AG08396 (cell line): ENCODE measurements at places on chromosomes 4 and X.

- DNase-seq, result no peak
These were observed 634 bp upstream of the PLXNB3 start for GRCh38 chrX:153763298-153763932.

GRCh38 chr4:172651961-172652360, 516.6 kb upstream of the GALNT7 start:
- no peak for DNase-seq

DNA sequence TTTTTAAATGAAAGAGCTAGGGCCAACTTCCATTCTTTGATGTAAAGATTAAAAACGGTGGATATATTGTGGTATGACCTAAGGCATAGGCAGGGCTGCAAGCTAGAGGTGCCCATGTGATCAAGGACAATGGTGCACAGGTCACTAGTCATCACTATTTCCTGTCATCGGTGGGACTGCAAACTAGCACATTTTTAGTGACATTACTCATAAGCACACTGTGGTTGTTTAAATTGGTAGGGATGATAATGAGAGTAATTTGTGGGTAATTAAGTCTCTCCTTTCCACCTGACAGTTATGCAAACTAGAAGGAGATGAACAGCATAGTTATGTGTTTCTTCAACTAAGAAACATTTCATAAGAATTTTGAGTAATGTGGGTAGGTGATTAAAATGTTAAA, 85.4 kb downstream of the GPRIN3 start:
- DNase-seq, result no peak

GRCh38 chrX:87728459-87728858, 210.9 kb downstream of the KLHL4 start:
- no peak for DNase-seq

DNA sequence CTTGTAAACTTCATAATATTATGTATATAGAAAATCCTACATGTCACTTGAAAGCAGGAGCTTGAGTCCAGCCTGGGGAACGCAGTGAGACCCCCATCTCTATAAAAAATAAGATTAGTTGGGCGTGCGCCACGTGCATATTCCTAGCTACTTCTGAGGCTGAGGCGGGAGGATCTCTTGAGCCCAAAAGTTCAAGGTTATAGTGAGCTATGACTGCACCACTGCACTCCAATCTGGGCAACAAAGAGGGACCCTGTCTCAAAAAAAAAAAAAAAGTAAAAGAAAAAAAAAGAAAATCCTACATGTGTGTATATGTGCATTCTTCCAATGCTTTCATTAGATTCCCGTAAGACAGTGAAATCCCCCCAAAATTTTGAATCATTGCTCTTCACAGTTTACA, 1.7 kb downstream of the SEC31A start:
- DNase-seq, result no peak

DNA sequence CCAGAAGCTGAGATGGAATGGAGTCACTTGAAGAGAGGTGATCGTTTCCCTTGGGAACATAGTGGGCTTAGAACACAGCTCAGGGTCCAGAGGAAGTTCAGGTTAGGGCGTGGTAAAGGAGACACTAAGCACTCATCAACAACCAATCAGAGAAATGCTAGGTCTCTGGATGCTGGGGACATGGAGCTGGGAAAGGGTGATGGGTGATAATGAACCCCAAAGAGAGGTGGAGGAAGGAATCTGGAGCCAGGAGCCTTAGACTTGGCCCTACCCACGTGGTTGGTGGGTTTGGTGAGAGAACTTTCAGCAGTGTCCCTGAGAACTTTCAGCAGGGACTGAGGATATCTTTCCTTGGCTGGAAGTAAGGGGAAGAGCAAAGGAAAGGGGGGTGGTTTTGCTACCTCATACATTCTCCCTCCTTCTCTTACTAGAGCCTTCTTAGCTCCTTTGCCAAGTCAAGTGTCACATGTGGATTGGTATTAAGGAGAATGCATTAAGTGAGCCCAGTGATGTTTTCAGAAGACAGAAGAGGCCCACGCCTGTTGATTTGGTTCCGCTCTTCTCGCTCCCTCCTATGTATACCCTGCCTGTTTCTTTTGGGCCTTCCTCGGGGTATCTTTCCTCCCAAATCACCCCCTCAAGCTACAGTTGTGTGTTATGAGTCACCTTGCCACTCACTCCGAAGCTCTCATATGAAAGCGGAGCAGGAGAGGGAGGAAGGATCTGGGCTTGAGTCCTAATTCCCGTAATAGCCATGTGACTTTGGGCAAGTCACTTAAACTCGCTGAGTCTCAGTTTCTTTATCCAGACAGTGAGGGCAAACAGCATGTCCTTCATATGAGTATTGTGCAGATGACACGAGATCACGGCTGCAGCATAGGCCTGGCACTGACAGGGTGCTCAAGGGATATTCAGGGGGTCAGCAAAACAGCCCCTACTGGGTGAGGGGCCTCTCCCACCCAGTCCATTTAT, 63.1 kb downstream of the TSC22D3 start:
- DNase-seq, result no peak

GRCh38 chr4:51890760-51891159, 47.8 kb downstream of the DCUN1D4 start:
- no peak for DNase-seq
